ENCODE measurements at places on chromosomes 3 and 15. TPM values are rescaled to one million over a fixed set of nuclear protein-coding genes. Genes with fewer than 3 reads are reported as not detected.

Gene CMTM7
- total RNA-seq = 3.8 TPM

Gene ANKUB1
- total RNA-seq = not detected

Gene TRPC1
- total RNA-seq = 43.8 TPM

Gene SECISBP2L
- total RNA-seq = 17.8 TPM

Gene GRAMD1C
- total RNA-seq = 6.8 TPM

Gene RASL12
- 31.7 TPM for total RNA-seq

Gene SAMMSON
- not detected for total RNA-seq

Gene STRIT1
- total RNA-seq = not detected

Gene SLCO3A1
- 4.1 TPM for total RNA-seq

Gene SLC6A20
- total RNA-seq = not detected

Gene FOXL2
- total RNA-seq = under 0.01 TPM

Gene MYNN
- 23.8 TPM for total RNA-seq

Gene PLA2G4E
- not detected for total RNA-seq

Gene ZNF620
- 0.47 TPM for total RNA-seq

Gene CTDSPL2
- total RNA-seq = 45.4 TPM

Gene STAB1
- 0.32 TPM for total RNA-seq

Gene C3orf22
- total RNA-seq = not detected

Gene IMPG2
- 0.86 TPM for total RNA-seq

Gene TIPIN
- 9.9 TPM for total RNA-seq

Gene RASGRP1
- not detected for total RNA-seq

Gene ITPKA
- 5.2 TPM for total RNA-seq

Gene FBLN2
- total RNA-seq = 621 TPM

Gene TRPM1
- total RNA-seq = not detected

Gene GATM
- total RNA-seq = 0.16 TPM

Gene TMCO5A
- not detected for total RNA-seq

Gene PLA2G4B
- 0.79 TPM for total RNA-seq

Gene STAC
- total RNA-seq = not detected

Gene SERPINI2
- total RNA-seq = not detected

Gene RBMS3
- 50.8 TPM for total RNA-seq

Gene WDR5B
- total RNA-seq = 5.0 TPM

Gene ATP13A4
- total RNA-seq = 1.3 TPM

Gene DZIP1L
- 22.2 TPM for total RNA-seq

Gene MAP6D1
- total RNA-seq = 0.52 TPM

Gene C3orf70
- total RNA-seq = 0.34 TPM

Gene ITGA11
- 22.3 TPM for total RNA-seq

Gene LMAN1L
- not detected for total RNA-seq

Gene LRRC49
- total RNA-seq = 23.6 TPM

Gene TBC1D23
- 50.2 TPM for total RNA-seq

Gene CPLX3
- under 0.01 TPM for total RNA-seq

Gene CELF6
- 0.26 TPM for total RNA-seq

Gene CATSPER2
- 1.3 TPM for total RNA-seq

Gene DLEC1
- total RNA-seq = 0.09 TPM

Gene CRABP1
- not detected for total RNA-seq

Gene SPTSSB
- under 0.01 TPM for total RNA-seq

Gene CGNL1
- total RNA-seq = 0.16 TPM

Gene NR1I2
- under 0.01 TPM for total RNA-seq

Gene ANKRD63
- not detected for total RNA-seq

Gene FSD2
- total RNA-seq = not detected

Gene ZNF502
- total RNA-seq = 4.6 TPM

Gene MLF1
- 8.2 TPM for total RNA-seq

Gene HIGD2B
- total RNA-seq = under 0.01 TPM

Gene TIMP4
- total RNA-seq = 12.0 TPM

Gene SEMA6D
- 4.9 TPM for total RNA-seq

Gene LRRC15
- total RNA-seq = 0.26 TPM

Gene AMOTL2
- total RNA-seq = 48.1 TPM

Gene RLBP1
- total RNA-seq = not detected

Gene SLC27A2
- not detected for total RNA-seq

Gene FSIP1
- total RNA-seq = 1.5 TPM

Gene LRRC34
- 0.86 TPM for total RNA-seq
